ENCODE measurements at places on chromosomes 5 and 9.

DNA sequence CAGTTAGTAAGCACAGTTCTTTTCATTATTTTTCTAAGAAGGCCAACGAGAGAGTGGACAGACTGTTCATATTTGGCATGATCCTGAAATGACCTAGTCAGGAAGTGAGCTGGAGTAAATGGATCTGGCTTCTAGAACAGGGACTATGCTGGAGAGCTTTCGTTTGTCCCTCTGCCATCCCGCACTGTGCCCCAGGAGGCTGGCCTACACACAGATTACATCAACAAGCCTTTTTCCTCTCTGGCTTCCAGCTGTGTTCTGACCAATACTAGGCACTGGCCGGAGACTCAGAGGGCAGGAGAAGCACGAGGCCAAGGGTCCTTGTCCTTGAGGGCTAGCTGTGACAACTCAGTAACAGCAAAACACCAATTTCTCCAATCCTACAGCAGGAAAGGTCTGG is 127.8 kb downstream of the MED27 start:
- no peak for DNase-seq

GRCh38 chr5:98170994-98171393 is 602.5 kb upstream of the RGMB start:
- no peak for DNase-seq

DNA sequence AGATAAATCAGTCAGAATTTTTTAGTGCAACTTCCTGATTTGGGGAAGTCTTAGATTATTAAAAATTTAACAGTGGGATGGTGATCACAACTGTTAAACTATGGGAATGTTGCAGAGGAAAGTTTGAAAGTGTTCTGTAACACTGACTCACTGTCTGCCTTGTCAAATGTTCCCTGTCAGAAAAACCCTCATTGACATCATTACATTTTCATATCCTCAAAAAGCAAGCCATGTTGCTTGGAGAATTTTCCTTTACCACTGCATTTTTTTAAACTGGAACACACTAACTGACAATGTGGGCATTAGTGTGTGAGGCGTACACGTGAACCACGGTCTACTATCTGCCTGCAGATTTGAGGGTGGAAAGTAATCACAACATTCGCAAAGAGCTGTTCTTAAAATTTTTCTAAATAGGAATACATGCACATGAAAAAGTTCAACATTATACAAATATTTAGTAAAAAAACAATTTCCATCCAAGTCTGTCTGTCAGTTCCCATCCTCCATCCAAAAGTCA is 28.6 kb upstream of the IL7R start:
- no peak for DNase-seq

DNA sequence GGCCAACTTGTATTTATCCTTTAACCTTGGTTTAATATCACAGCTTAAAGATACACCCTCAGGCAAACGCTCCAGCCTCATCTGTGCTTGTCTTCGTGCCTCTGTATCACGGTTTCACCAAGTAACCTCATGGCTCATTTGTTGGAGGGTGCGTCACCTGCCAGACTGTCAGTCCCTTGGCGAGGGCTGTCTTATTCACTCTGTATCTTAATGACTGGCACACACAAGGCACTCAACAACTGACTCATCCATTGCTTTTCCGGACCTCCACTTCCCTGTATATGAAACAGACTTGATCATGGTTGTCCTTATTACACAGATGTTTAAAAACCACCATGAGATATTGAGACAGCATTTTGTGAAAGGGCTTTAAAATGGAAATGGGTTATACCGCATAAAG is 28.0 kb downstream of the LCP2 start:
- no peak for DNase-seq

GRCh38 chr9:35981699-35982098 is 23.7 kb upstream of the OR2S2 start:
- no peak for DNase-seq

DNA sequence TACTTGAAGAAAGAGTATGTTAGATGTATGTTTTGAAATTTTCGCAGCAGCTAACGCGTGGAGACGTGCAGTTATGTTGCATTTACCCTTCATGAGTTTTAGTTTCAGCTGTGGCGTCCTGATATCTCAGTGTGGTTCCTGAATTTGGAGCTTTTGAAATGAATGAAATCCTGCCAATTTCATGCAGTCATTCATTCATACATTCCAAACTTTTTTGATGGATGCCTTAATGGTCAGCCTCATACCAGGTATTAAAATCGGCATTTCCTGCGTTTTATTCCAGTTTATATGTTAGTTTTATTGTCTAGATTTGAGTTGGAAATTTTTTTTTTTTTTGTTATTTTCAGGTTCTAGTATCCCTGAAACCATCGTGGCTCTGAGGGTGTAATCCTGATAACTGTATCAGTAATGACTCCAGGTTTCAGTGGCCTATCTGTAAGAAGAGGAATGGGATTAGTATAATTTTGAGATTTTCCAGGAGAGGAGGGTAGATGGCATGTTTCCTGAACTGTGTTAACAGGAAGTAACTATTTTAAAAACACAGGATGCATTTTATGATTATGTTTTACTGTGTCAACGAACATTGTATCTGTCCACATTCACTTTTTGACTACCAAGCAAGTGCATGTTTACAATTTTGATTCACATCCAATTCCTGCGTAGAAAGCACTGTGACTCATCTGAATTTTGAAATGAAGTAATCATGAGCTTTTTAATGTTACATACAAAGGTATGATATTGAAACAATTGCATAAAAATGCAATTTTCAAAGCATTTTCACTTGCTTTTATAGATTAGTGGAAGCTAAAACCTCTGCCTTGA is 1.0 kb downstream of the FOCAD start:
- no peak for DNase-seq

DNA sequence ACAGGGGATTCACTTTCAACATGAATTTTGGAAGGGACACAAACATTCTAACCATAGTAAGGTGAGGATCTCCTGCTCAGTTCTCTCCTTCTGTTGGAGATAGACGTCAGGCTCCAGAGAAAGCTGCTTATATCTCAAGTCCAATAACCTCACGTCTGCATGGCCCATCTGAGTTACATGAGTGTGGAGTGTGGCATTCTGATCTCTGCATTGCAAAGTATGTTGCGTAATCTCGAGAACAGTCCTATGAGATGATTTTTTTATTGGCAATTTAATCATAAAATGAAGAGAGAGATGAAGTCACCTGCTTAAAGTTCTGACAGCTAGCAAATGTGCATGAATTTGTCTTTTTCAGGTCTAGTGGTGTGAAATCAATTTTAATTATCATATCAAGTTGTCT is 118.8 kb downstream of the SLC12A2 start:
- DNase-seq = no peak

- no peak for DNase-seq
Measured at GRCh38 chr9:110148891-110149290, 59.1 kb downstream of the C9orf152 start.

GRCh38 chr5:126368239-126368812 is 54.9 kb upstream of the GRAMD2B start:
- peak; percentile 61 for DNase-seq

DNA sequence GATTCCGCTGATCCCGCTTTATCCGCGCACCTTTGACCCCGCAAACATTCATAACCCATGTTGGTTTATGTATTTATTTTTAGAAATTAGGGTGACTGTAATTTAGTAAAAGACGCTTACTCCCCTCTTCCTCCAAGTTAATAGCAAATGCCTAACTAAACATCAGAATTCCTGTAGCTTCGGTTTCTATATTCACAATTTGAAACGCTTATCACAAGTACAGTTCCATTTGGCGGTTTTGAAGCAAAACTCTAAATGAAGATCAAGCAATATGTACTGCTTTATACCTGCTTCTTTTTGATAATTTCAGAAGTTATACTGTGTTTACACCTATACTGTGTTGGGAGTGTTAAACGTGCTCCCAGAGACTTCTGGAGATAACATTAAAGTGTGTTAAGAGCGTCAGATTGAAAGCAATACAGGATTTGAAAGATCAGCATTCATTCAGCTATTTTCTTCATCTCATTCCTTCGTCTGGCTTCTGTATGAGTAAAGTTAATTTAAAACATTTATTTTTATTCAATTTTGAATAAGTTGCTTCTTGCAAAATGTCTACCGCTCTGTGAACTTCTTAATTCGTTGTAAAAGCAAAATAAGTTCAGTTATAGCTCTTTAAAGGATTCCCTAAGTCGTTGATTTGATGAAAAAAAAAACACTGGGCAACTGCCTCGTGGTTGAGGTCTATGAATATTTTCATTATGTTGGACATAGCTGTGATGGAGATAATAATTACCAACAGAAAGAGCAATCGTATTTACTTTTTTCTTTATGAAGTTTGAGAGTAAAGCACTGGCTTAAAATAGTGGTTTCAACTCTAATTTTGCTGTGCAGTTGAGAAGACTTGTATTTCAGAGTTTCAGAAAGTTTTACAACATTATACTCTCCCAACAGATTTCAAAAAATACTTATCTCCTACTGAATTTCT is 2.5 kb downstream of the PRDM6 start:
- DNase-seq = no peak

- DNase-seq = no peak
Measured at GRCh38 chr9:114271556-114272510, 51.1 kb upstream of the ORM1 start.

All from NT2/D1 (cell line).